ENCODE measurements at places on chromosomes 7 and 10. TPM values are rescaled to one million over a fixed set of nuclear protein-coding genes. Genes with fewer than 3 reads are reported as not detected.

The BICC1 gene
- 6.4 TPM for total RNA-seq

The HOXA4 gene
- total RNA-seq = 1.1 TPM

The HGF gene
- total RNA-seq = 6.6 TPM

The RAPGEF5 gene
- total RNA-seq = 22.4 TPM

The KIAA1549 gene
- total RNA-seq = 1.4 TPM

The NUDT1 gene
- total RNA-seq = 9.6 TPM
